ENCODE measurements at places on chromosomes 1 and 21.
A peak's percentile ranks its signal among the peaks of the same experiment; 100 is the strongest.

DNA sequence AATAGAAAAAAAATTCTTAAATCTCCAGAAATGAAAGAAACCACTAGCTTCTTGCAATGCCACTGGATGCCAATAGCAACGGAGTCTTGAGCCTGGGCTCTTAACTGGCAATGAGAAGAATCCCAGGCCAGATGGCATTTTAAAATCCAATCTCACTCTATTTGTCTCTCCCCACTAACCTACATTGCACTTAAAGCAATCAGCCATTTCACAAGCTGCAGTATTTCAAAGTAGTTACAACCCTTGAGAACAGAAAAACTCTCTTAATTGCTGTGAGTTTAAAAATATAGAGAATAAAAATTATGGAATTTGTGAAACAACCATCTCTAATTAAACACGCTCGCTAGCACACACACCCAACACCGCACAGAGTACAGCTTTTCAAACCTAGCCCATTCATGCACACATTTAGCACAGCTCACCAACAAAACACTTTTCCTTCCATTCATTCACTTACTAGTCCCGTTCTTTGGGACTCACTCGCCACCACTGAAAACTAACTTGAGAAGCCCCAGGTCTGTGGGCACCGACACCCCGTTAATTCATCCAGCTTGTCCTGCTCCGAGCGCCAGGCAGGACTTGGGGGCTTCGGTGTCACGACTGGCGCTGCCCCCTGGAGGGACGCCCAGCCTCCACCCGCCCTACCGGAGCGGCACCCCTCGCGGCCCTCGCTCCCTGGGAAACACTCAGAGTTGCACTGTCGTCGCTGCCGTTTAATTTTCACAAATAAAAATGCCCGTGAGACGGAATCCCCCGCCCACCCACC lies 1.0 kb downstream of the DDAH1 start:
- no peak for DNase-seq

GRCh38 chr1:65255035-65255655 lies 54.2 kb upstream of the DNAJC6 start:
- DNase-seq = no peak

DNA sequence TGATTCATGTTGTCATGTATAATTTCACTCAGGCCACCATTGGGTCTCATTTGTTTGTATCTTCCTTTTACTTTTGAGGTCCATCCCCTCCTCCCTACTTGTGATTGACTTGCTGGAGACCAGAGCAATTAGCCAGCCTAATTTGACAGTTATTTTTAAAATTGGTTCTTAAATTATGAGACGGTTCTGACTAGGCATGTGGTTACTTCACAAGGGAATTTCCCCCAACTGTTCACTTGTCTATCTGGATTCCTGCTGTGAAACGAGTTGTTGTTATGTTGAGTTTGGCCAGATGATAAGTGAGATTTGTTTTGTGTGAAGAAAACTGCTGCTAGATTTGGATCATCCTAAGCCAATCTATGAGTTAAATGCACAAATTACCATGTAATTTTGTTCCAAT lies 359.1 kb downstream of the BARHL2 start:
- no peak for DNase-seq

DNA sequence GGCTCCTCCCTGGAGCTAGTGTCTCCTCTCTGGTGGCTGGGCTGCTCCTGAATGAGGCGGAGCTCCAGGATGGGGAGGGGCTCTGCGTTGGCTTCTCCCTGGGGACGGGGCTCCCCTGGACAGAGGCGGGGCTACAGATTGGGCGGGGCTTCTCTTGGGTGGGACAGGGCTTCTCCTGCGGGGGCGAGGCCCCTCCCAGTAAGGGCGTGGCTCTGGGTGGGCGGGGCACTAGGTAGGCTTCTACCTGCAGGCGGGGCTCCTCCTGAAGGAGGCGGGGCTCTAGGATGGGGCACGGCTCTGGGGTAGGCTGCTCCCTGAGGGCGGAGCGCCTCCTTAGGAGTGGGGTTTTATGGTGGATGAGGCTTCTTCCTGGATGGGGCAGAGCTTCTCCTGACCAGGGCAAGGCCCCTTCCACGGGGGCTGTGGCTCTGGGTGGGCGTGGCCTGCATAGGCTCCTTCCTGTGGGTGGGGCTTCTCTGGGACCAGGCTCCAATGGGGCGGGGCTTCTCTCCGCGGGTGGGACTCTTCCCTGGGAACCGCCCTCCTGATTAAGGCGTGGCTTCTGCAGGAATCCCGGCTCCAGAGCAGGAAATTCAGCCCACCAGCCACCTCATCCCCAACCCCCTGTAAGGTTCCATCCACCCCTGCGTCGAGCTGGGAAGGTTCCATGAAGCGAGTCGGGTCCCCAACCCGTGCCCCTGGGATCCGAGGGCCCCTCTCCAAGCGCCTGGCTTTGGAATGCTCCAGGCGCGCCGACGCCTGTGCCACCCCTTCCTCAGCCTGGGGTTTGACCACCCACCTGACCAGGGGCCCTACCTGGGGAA lies 22.7 kb upstream of the ARF1 start:
- no peak for DNase-seq

- no peak for DNase-seq
Observed at GRCh38 chr1:202713110-202713509, 2.9 kb upstream of the SYT2 start.

- DNase-seq = no peak
Observed at GRCh38 chr1:98992844-98993243, 11.8 kb downstream of the PLPPR5 start.

DNA sequence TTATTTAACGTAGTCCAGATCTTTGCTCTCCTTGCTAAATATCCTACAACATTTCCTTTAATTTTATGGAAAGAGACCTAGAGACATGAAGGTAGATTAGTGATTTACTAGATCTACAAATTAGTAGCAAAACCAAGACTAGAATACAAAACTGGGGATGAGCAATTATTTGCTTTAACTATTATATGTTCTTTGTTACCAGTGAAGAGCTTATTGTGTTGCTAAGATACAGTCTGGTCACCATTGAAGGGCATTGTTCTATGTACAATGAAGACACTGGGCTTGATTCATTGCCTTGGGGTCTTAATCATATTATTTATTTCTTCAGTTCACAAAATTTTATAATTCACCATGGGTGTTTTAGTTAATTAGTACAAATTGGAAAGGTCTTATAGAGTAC lies 88.3 kb downstream of the S1PR1 start:
- DNase-seq = no peak

GRCh38 chr1:202561726-202562443 lies 148.4 kb downstream of the SYT2 start:
- no peak for DNase-seq

DNA sequence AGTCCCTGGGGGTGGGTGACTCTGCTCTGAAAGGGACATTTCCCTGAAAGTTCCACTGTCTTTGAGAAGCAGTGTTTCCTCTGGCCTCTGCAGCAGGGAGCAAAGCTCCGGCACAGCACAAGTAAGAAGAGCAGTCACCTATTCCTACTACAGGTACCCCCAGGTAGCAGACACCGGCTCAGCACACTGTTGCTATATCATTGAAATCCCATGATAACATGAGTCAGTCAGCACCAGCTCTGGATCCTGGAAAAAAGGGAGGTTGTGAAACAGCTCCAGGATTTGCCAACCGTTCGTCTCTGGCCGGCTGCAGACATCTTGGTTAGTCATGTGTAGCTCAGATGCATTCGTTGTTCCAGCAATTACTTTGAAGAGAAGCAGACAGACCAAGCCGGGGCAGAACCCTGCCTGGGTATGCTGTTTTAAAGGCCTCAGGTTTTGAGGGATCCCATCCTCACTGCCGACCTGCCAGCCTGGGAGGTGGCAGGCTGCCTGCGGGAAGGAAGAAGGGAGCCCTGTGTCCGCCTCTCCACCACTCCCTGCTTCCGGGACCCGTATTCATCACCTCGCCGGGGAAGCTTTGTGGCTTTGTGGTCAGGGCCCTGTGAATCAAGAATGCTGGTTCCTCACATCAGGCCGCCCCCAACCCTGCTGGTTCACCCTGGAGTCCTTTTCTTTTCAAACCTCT lies 139.2 kb downstream of the CLIC6 start:
- peak; percentile 59 for DNase-seq

DNA sequence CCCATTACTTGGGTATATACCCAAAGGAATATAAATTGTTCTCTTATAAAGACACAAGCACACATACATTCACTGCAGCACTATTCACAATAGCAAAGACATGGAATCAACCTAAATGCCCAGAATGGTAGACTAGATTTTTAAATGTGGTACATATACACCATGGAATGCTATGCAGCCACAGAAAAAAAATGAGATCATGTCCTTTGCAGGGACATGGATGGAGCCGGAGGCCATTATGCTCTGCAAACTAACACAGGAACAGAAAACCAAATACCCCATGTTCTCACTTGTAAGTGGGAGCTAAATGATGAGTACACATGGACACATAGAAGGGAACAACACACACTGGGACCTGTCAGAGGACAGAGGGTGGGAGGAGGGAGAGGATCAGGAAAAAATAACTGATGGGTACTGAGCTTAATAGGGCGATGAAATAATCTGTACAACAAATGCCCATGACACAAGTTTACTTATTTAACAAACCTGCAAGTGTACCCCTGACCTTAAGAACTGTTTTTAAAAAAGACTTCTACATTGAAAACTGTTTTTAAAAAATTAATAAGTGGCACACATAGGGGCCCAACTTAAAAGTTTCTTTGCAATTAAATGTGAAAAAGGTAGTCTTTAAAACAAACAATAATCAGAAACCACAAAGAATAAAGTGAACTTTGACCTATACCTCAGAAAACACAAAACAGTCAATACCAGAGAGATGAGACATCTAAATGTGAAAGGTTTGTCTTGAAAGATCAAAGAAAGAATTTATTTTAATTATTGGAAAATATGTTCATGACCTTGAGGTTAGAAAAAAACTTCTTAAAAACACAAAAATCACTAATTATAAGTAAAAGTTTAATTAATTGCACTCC lies 75.2 kb downstream of the CDC42BPA start:
- DNase-seq = no peak

GRCh38 chr1:109904105-109904817 lies 6.4 kb upstream of the CSF1 start:
- no peak for DNase-seq

GRCh38 chr1:1623631-1624442 lies 8.1 kb upstream of the MMP23B start:
- DNase-seq = no peak

DNA sequence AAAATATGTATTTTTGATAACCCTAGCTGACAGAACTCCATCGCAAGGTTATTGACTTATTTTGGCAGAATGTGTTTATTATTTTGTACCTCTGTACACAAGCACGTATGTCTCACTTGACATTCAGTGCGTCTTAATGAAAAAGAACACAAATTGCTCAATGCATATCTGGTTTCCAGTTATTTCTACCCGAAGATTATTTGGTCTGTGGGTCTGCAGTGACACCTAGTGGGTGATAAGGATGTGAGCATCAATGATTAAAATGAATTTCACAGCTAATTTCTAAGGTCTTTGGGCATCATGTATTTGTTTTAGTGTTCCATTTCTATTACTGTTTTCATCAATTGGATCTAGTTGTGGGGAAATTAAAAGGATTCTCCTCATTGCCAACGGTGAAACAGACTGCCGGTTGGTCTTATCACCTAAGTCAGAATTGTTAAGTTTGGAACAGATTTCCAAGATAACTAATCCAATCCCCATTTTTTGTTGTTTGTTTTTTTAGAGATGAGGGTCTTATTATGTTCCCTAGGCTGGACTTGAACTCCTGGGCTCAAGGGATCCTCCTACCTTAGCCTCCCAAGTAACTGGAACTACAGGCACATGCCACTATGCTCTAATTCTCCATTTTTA lies 13.9 kb downstream of the DDX20 start:
- peak; percentile 39 for DNase-seq

- DNase-seq = no peak
Observed at GRCh38 chr1:66927528-66927927, 2.7 kb downstream of the MIER1 start.

- DNase-seq = no peak
Observed at GRCh38 chr1:86988835-86989234, 74.4 kb downstream of the HS2ST1 start.

GRCh38 chr1:4027492-4028138 lies 127.5 kb upstream of the C1orf174 start:
- no peak for DNase-seq

DNA sequence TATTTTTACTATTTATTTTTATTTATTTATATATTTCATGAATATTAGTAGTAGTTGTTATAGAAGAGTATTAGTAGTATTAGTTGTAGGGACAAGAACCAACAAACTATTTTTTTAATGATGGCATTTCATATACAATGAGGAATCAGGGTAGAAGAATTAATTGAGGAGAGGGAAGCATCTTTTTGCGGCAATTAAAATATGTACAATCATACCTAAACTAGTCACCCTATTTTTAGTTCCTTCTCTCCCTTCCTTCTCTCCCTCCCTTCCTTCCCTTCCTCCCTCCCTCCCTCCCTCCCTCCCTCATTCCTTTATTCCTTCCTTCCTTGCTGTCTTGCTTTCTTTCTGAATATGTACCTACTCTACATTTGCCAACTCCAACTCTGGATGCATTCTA lies 189.8 kb downstream of the GRIK1 start:
- DNase-seq = no peak

DNA sequence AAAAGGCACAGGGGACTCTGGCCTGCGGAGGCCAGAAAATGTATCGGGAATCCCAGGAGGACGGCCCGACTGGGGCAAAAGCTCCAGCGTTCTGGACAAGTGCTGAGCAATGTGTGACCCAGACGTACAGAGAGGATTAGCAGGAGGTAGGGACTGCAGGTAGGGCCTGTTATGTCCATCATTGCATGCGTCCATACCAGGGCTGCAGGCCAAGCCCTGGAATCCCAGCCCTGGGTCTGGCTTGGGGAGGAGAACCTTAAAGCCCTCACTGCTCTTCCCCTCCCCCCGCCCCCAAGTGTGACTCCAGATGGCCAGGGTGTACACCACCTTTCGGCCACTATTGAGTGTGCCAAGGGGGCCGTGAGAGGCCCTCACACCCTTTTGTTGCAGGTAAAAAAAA lies 2.0 kb downstream of the RNF207 start:
- no peak for DNase-seq

GRCh38 chr1:108708691-108709660 lies 3.7 kb upstream of the FNDC7 start:
- DNase-seq = no peak

GRCh38 chr1:187252923-187253322 lies 424.2 kb downstream of the PLA2G4A start:
- no peak for DNase-seq

DNA sequence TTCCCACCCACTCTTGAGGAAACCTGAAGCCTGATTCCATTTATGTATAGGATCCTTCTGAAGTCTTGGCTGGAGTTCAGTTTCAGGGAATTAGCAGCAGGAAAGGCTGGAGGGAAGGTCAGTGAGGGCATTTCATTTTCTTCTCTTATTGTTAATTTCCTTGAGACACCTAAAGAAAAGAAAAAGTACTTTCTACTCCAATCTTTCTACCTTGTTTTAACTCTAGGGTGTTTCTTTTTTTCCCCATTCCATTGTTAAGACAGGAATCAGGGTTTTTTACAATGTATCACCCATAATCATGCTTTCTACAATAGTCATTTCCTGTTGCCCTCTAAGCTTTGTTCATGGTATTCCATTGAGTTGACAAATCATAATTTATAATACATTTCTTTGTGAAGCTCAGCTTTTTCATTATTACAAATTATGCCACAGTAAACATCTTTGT lies 27.4 kb downstream of the SNRPE start:
- no peak for DNase-seq

GRCh38 chr21:38869196-38869595 lies 63.5 kb downstream of the ETS2 start:
- no peak for DNase-seq
